ENCODE measurements at places on chromosomes 13 and 19.

- DNase-seq, result no peak
Measured at GRCh38 chr19:13841086-13841961, 35.6 kb upstream of the NANOS3 start.

GRCh38 chr13:37914781-37915391, 45.3 kb upstream of the TRPC4 start:
- DNase-seq, result no peak

DNA sequence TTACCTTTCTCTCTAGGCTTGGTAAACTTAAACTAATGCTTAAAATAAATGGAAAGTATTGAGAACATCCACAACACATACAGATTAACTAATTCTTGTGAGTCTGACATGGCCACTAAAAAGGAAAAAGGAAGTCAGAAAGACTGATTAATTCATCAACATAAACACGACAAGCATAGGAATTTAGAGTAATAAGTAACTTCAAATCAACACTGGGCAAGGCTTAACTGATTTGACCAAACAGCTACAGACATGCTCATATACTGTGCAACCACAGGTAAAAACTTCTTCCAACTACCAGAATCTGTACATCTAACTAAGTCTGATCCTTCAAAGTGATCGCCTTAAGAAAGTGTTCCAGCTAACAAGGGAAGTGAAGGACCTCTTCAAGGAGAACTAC, 20.5 kb downstream of the UGGT2 start:
- no peak for DNase-seq

DNA sequence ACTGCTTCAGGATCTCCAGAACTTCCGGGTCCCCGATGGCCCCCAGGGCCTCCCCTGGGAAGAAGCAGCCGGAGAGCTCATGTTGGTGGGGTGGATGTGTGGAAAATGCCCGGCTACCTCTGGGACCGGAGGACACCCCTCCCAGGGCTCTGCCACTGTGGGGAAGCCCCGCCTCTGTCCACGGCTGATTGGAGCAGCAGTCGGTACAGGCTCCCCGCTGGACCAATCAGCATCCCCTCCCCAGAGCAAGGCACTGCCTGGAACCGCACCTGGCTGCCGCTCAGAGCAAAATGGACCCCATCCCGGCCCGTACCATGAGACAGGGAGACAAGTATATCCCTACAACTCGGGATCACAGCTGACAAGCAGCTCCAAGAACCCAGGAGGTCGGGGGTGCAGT, 6.4 kb downstream of the DOHH start:
- no peak for DNase-seq

- DNase-seq, result no peak
Measured at GRCh38 chr19:35363711-35364425, 5.6 kb downstream of the FFAR3 start.

DNA sequence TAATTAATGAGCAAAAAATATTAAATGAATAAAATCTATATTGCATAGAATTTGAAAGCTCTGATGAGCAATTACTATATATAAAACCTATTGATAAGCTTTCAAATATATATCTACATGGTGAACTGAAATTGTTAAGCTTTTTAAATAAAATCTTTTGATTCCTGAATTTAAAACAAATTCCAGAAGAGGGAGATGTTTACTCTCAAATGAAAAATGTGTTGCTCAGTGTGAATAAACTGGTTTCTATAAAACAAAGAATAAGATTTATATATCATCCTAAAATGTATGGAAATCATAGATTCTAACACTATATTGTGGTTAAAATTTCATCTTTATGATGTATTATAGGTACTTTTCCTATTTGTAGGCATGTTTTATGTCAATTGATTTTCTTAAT, 171.5 kb upstream of the SLITRK6 start:
- no peak for DNase-seq

DNA sequence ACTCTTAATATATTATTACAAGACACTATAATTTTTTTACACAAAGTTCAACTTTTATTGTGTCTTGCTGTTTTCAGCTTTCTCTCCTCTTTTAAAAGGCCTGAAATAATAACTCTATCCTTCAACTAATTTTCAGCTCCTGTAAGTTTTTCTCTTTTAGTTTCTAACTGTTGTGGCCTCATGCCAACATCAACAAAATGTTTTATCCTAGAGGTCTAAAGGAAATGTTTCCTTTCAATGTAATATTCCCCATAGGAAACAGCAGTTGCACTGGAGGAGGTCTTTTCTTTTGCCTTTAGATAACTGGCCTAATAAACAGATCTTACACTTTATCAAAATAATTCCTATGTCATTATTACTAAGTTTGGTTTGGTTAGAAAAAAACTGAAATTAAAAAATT, 8.5 kb upstream of the ZNF616 start:
- DNase-seq, result no peak

DNA sequence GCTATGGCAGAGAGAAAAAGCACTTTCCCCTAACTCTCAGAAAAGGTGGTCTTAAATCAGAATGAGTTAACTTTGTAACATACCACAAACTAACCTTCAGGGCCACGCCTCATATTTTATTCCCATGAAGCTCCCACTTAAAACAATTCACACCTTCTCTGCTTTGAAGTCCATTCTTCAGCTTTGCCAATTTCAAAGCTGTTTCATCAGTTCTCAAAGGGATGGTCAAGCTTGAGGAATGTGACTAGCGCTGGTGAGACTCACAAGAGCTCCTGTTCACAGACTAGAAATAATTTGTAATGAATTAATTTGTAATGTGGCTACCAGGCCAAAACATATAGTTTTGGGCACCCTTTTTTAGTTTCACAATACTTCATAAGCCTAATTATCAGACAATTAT, 68.2 kb downstream of the STK24 start:
- DNase-seq, result no peak

DNA sequence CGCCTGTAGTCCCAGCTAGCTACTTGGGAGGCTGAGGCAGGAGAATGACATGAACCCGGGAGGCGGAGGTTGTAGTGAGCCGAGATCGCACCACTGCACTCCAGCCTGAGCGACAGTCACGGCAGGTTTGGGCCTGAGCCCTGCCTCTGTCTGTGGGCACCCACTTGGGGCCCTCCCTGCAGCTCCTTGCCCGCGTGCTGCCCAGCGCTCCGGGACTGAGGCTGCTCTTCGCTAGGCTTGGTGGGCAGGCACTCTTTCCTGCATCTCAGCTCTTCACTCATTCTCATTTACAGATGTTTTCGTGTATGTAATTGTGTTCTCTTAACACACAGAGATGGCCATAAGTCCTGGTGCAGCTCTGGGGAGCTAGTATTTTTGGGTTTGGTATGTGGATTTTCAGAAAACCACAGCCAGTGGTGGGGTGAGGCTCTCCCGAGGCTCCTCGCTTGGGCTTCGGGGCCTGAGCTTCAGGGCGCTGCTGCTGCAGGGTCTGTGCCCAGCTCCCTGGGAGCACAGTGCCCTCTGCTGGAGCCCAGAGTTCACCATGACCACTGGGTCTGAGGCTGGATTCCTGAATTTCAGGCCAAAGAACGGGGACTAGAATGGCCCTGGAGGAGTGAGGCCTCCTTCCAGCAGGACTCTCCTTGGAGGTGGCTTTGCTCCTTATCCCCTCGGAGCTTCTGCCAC, 15.2 kb downstream of the UPF1 start:
- DNase-seq, result no peak

GRCh38 chr19:14505488-14506239, 9.7 kb upstream of the GIPC1 start:
- no peak for DNase-seq

- no peak for DNase-seq
Measured at GRCh38 chr19:33806434-33806881, 9.8 kb downstream of the KCTD15 start.

DNA sequence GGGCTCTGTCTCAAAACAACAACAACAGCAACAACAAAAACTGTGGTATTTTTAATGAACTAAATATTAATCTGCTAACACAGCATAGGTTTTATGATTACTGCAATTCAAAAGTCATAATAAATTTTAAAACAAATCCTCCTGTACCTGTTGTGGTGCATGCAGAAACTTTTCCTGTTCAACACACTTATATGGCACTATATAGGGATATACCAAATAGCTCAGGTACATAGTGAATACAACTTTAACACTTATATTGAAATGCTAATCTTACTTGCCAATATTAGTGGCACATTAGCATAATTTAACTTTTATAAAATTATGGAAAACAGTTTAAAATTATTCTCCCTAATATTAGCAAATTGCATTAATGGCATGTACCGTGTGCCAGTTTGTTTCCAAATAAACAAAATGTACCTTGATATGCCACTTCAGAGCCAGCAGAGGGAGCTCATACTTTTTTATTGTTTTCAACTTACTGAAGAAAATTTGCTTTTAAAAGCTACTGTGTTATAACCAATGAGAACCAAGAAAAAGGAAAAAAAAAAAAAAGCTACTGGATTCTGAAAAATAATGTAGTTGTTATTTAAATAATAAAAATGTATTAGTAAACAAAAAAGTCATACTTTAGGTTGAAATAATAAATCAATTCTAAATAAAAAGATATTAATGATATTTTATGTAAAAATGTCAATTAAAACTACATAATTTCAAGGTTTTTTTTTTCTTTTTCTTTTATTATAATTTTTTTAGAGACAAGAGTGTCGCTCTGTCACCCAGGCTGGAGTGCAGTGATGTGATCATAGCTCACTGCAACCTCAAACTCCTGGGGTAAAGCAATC, 18.0 kb upstream of the RBM26 start:
- DNase-seq, result no peak

- DNase-seq, result no peak
Measured at GRCh38 chr13:92451060-92451459, 775.5 kb upstream of the GPC6 start.

DNA sequence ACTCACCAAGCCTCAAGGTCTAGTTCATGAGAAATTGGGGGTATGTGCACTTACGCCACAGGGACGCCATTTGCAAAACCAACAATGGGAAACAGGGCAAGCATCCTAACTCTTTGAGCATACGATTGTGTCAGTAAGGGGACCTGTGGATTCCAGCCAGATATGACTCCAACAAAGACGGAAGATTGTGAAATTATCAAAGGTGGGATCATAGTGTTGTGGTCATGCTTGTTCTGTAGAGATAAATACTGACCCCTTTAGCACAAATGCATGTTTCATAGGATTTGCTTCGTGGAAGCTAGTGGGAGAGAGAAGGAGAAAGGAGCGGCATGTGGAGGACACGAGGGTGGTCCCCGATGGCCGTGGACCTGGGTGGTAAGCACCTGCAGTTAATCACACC, 37.8 kb downstream of the GATAD2A start:
- DNase-seq, result no peak

- DNase-seq, result no peak
Measured at GRCh38 chr13:30618930-30619279, 1.2 kb downstream of the USPL1 start.

GRCh38 chr13:110107568-110108347, 199.2 kb downstream of the COL4A1 start:
- no peak for DNase-seq

DNA sequence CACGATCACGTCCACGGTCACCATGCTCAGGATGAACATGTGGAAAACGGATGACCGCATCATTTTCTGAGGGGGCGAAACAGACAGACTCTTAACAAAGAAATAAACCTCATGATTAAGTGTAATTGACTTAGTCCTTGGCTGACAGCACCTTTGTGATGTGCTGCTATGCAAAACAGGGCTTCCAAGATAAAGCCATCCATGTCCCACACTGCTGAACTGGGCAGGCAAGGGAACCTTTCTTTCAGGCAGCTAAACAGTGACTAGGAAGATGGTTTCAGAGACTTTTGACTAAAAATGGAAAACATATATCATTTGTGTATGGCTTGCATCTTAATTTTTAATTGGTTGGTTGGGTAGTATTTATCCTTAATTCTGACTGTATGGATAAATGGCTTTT, 157.8 kb downstream of the NALCN start:
- no peak for DNase-seq

Measured in DMS 273 treated with DMSO at 0.1 percent for 48 hours (cell line).